Thymus (tissue), 14 donors: ENCODE measurements at places on chromosomes 16 and 17. TPM values are rescaled to one million over a fixed set of nuclear protein-coding genes. Genes with fewer than 3 reads are reported as not detected.

GRCh38 chr17:40473573-40474365 lies 27.7 kb downstream of the TNS4 start:
- H3K27me3 ChIP-seq, result no peaks in the 10 kb centered on the region
- no peaks in the 10 kb centered on the region for H3K36me3 ChIP-seq
- no peak overlapping the region for H3K4me3 ChIP-seq
- H3K27ac ChIP-seq, result no peak overlapping the region

DNA sequence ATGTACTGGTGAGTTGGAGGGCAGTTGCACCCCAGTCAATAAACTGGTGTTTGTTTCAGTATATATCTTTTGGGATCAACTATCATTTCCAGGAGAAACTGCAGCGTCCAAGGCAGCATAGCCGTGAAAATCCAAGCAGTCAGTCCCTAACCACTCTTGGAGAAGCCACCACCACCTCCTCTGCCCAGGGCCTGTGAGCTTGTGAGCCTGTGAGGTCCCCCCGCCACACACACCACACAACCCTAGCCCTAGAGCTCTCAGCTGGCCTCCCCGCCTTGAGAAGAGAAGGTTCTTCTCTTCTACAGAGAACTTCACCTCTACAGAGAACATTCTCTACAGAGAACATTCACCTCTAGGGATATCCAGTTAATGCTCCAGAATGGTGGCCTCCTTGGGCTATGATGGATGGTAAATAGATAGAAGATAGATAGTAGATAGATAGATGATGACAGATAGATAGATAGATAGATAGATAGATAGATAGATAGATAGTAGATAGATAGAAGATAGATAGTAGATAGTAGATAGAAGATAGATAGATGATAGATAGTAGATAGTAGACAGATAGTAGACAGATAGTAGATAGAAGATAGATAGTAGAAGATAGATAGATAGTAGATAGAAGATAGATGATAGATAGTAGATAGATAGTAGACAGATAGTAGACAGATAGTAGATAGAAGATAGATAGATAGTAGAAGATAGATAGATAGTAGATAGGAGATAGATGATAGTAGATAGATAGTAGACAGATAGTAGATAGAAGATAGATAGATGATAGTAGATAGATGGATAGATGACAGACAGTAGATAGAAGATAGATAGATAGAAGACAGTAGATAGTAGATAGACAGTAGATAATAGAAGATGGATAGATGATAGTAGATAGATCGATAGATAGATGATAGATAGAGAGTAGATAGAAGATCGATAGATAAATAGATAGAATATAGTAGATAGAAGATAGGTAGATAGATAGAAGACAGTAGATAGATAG lies 13.7 kb downstream of the ALOX15B start:
- H3K36me3 ChIP-seq, result no peaks in the 10 kb centered on the region
- H3K27me3 ChIP-seq, result peaks cover 2% of the 10 kb centered on the region
- no peak overlapping the region for H3K4me3 ChIP-seq
- no peak overlapping the region for H3K27ac ChIP-seq
- H3K4me1 ChIP-seq, result no peaks in the 10 kb centered on the region

- no peaks in the 10 kb centered on the region for H3K4me1 ChIP-seq
- no peaks in the 10 kb centered on the region for H3K27me3 ChIP-seq
- no peak overlapping the region for H3K27ac ChIP-seq
- DNase-seq, result no peak
- H3K4me3 ChIP-seq, result no peak overlapping the region
Observed at GRCh38 chr17:80952291-80952690, 39.4 kb upstream of the CHMP6 start.

GRCh38 chr17:39166437-39167335 lies 725 bp upstream of the ARL5C start:
- peak overlapping the region; percentile 92 for H3K27ac ChIP-seq
- no peaks in the 10 kb centered on the region for H3K36me3 ChIP-seq
- H3K4me3 ChIP-seq, result peak overlapping the region; percentile 62
- peak; percentile 67 for DNase-seq

GRCh38 chr16:8908810-8909468 lies 26.8 kb downstream of the LITAFD start:
- DNase-seq, result no peak
- no peak overlapping the region for H3K27ac ChIP-seq

GRCh38 chr17:64255764-64256163 lies 7.3 kb downstream of the TEX2 start:
- no peak overlapping the region for H3K27ac ChIP-seq
- DNase-seq, result no peak
- H3K4me1 ChIP-seq, result peaks cover 9% of the 10 kb centered on the region
- no peaks in the 10 kb centered on the region for H3K36me3 ChIP-seq

DNA sequence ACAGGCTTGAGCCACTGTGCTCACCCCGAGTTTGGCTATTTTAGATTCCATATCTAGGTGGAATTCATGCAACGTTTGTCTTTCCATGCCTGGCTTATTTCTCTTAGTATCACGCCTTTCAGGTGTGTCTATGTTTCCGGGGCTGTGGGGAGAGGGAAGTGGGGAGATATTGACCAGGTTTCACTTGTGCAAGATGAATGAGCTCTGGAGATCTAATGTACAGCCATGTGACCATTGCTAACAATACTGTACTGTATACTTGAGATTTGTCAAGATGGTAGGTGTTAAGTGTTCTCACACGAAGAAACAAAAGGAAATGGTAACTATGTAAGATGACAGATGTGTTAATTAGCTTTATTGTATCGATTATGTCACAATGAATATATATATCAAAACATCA lies 199.6 kb downstream of the SHISA9 start:
- H3K4me1 ChIP-seq, result no peaks in the 10 kb centered on the region
- no peaks in the 10 kb centered on the region for H3K27me3 ChIP-seq
- H3K4me3 ChIP-seq, result no peak overlapping the region
- DNase-seq, result no peak
- no peaks in the 10 kb centered on the region for H3K36me3 ChIP-seq

DNA sequence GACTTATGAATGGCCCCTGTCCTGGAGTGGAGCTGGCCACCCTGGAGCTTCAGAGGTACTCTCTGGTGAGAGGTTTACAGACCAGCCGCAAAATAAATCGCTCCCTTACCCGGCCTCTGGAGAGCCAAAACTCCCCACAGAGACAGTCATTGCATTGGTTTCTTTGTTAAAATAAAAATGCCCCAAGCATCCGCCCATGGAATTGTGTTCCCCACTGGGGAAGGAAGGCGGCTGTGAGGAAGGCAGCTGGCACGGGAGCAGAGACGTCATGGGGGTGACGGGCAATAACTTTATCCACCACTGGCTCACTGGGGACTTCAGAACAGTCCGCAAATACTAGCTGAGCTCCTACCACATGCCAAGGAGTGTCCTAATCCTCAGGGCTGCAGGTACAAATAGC lies 266.2 kb upstream of the FOXF1 start:
- no peak overlapping the region for H3K4me3 ChIP-seq
- no peaks in the 10 kb centered on the region for H3K27me3 ChIP-seq
- no peaks in the 10 kb centered on the region for H3K36me3 ChIP-seq
- no peaks in the 10 kb centered on the region for H3K4me1 ChIP-seq
- H3K27ac ChIP-seq, result no peak overlapping the region

- H3K4me1 ChIP-seq, result no peaks in the 10 kb centered on the region
- no peak overlapping the region for H3K4me3 ChIP-seq
- H3K27ac ChIP-seq, result no peak overlapping the region
- no peaks in the 10 kb centered on the region for H3K36me3 ChIP-seq
Observed at GRCh38 chr16:54398986-54399385, 112.4 kb upstream of the IRX3 start.

- H3K27ac ChIP-seq, result no peak overlapping the region
- no peaks in the 10 kb centered on the region for H3K36me3 ChIP-seq
- peaks cover 3% of the 10 kb centered on the region for H3K4me1 ChIP-seq
- H3K27me3 ChIP-seq, result peaks cover 68% of the 10 kb centered on the region
Observed at GRCh38 chr17:79095345-79096055, 20.9 kb downstream of the ENGASE start.

- no peak for DNase-seq
- no peaks in the 10 kb centered on the region for H3K27me3 ChIP-seq
- H3K27ac ChIP-seq, result no peak overlapping the region
- peaks cover 2% of the 10 kb centered on the region for H3K4me1 ChIP-seq
- H3K36me3 ChIP-seq, result no peaks in the 10 kb centered on the region
- H3K4me3 ChIP-seq, result no peak overlapping the region
Observed at GRCh38 chr16:79662122-79662521, 61.6 kb upstream of the MAF start.

- H3K27ac ChIP-seq, result no peak overlapping the region
- no peaks in the 10 kb centered on the region for H3K4me1 ChIP-seq
- no peak overlapping the region for H3K4me3 ChIP-seq
- no peaks in the 10 kb centered on the region for H3K27me3 ChIP-seq
Observed at GRCh38 chr16:24754543-24754942, 25.1 kb downstream of the TNRC6A start.

DNA sequence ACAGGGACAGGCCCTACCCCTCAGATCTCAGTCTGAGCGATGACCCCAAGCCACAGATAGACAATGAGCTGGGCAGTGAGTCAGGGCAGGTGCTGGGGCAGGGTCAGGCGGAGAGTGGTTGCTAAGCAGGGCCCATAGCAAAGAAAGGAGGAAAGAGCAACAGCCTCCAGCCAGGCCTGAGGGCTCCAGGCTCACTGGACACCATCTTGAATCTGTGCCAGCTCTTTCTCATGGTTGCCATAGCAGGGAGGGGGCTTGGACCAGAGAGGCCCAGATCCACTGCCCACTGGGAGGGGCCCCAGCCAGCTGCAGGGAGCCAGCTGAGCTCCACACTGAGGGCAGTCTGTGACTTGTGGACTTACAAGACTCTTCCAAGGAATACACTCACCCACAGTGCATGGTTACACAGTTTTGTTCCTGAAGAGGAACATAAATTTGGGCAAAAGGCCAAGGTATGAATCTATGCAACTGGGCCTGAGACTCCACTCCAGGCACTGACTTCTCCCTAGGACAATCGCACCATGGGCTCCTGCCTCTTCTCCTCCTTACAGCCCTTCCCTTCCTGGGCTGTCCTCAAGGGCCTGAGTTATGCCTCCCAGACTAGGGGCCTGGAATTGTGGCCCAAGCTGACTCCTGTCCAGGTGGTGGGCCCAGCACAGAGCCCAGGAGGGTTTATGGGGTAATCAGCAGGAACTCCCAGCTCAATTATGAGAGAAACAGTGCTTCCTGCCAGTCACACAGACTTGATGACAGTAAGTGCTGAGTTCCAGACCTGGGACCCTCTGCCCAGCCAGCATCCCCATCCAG lies 59.9 kb downstream of the BEAN1 start:
- no peak overlapping the region for H3K27ac ChIP-seq
- no peaks in the 10 kb centered on the region for H3K36me3 ChIP-seq
- H3K4me1 ChIP-seq, result peaks cover 2% of the 10 kb centered on the region
- DNase-seq, result no peak
- H3K27me3 ChIP-seq, result no peaks in the 10 kb centered on the region
- H3K4me3 ChIP-seq, result no peak overlapping the region

GRCh38 chr17:80876950-80877728 lies 114.5 kb upstream of the CHMP6 start:
- H3K4me1 ChIP-seq, result peaks cover 11% of the 10 kb centered on the region
- DNase-seq, result no peak
- no peak overlapping the region for H3K4me3 ChIP-seq
- H3K27ac ChIP-seq, result no peak overlapping the region

DNA sequence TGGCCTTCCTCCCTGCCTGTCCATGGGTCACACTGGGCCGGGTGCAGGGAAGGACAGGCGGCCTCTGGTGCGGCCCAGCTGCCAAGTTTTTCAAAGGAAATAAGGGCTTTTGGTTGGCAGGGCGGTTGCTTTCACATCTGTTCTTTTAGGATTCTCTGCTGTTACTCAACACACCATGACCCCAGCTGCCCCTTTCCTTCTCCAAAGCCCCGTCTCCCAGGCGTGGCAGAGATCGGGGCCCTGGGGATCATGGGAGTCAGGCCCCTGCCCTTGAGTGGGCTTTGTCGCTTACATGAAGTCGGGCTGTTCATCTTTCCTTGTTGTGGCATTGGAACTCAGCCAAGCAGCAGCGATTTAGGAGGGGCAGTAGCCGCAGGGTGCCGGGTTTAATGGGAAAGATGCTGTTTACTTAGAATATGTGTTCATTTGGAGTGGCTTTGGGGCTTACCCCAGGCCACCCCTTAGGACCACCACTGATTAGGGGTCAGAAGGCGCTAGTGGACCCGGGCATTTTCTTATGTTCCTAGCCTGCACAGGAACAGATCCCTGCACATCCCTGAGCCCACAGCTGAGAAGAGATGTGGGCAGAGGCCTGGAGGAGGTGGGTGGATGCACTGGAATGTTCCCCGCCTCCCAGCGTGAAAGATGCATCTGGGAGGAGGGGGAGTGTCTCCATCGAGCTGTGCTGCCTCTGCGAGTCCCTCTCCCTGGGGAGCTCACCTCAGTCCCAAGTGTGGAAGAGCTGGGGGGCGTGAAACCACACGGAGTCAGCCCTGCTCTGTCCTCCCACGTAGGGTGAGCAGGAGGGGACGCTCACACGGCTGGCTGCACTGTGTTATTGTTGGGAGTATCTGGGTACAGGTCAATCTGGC lies 6.8 kb upstream of the ADCY7 start:
- DNase-seq, result no peak
- H3K4me3 ChIP-seq, result no peak overlapping the region
- no peak overlapping the region for H3K27ac ChIP-seq
- no peaks in the 10 kb centered on the region for H3K27me3 ChIP-seq
- no peaks in the 10 kb centered on the region for H3K4me1 ChIP-seq

GRCh38 chr17:27155866-27156265 lies 138.0 kb upstream of the WSB1 start:
- H3K4me3 ChIP-seq, result no peak overlapping the region
- no peaks in the 10 kb centered on the region for H3K27me3 ChIP-seq
- DNase-seq, result no peak
- no peaks in the 10 kb centered on the region for H3K36me3 ChIP-seq

- no peak for DNase-seq
- no peak overlapping the region for H3K4me3 ChIP-seq
- no peaks in the 10 kb centered on the region for H3K27me3 ChIP-seq
- H3K36me3 ChIP-seq, result no peaks in the 10 kb centered on the region
- no peaks in the 10 kb centered on the region for H3K4me1 ChIP-seq
Observed at GRCh38 chr17:62826956-62827355, 18.8 kb upstream of the MARCHF10 start.

DNA sequence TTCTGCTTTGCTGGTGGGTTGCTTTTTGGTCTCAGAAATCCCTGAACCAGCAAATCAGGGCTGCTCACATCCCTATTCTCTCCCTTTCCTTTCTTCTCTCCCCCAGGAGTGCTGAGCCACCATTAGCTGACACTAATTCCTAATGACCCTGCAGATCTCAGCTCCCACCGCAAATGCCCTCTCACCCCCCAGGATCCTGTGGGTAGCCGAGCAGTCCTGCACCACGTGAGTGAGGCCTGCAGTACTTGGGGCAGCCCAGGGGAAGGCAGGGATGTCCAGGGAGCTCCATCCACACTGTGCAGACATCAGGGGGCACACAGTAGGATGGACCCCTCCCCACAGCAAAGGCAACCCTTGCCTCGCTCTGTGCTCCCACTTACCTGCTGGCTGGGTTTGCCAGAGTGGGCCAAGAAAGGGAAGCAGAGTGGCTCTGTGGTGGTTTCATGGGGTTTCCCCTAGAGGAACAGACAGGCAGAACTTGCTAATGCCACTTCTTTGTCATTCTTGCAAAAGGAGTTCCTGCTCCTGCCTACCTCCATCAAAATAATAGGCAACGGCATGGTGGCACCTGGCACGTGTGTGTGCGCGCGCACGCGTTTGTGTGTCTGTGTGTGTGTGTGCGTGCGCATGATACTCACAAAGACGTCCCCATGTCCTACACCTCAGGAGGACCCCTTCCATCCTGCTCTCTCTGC lies 135.6 kb downstream of the GAS7 start:
- H3K27ac ChIP-seq, result no peak overlapping the region
- no peaks in the 10 kb centered on the region for H3K27me3 ChIP-seq
- no peaks in the 10 kb centered on the region for H3K36me3 ChIP-seq
- DNase-seq, result no peak

Gene CLDN7
- total RNA-seq, result 6.3 TPM

Gene SBK1
- 2.0 TPM for total RNA-seq

Gene SLC7A6OS
- total RNA-seq, result 19.4 TPM
